HCT116 (cell line): ENCODE measurements at places on chromosomes 5 and 9.
A peak's percentile ranks its signal among the peaks of the same experiment; 100 is the strongest.

DNA sequence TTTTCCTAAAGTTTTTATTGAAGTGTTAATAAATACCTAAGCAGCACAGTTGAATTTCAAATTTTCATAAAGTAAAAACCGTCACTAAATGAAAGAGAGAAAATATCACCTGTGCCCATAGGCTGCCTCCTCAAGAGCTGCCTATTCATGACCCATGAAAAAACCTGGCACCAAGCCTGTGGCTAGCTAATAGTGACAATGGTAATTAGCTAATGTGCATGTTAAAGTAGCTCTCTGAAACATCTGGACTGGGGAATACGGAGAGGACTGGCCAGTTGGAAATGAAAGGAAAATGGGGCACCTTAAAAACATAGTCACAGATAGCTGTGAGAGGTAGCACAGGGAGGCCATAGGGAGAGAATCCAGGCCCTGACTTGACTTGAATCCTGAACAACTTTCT, 5.4 kb upstream of the GNE start:
- no peak for DNase-seq

GRCh38 chr9:12689233-12689632, 4.0 kb upstream of the TYRP1 start:
- DNase-seq, result no peak

GRCh38 chr9:78585909-78586308, 289.0 kb downstream of the PSAT1 start:
- DNase-seq, result no peak

GRCh38 chr9:76580820-76581219, 121.8 kb downstream of the GCNT1 start:
- no peak for DNase-seq

DNA sequence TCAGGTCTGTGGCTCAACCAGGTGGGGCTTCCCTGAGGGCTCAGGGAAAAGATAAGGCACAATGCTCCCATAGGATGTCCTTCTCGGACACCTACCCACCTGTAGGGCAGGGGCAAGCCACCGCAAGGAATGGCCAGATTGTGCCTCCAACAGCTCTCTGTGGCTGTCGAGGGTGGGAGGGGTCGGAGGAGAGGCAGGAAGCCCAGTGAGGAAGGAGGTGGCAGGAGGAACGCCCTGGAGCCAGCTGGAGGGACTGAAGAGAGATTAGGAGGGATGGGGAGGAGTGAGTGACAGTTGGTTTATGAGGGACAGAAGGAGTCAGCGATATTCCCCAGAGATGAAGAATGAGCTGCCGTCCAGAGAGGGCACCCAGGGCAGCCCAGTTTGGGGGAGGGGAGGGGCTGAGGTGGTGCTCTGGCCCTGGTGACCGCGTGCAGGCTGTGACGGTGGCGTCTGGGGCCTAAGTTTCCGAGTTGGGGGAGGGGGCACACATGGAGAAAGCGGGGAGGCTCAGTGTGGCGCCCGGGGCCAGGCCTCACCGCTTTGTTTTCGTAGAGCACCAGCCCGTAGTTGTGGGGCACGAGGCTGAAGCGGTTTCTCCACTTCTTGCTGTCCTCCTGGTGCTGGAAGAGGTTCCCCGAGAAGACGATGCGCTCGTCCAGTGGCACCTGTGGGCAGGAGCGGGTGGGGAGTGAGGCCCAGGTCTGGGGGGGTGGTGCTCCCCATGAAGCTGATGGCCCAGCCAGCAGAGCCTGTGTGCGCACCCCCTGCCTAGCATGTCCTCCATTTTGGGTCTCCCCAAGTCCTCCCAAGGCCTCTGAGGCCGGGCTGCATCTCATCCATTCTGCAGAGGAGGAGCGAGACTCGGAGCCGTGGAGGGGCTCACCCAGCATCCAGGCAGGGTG, 75.6 kb downstream of the LRSAM1 start:
- DNase-seq, result no peak

DNA sequence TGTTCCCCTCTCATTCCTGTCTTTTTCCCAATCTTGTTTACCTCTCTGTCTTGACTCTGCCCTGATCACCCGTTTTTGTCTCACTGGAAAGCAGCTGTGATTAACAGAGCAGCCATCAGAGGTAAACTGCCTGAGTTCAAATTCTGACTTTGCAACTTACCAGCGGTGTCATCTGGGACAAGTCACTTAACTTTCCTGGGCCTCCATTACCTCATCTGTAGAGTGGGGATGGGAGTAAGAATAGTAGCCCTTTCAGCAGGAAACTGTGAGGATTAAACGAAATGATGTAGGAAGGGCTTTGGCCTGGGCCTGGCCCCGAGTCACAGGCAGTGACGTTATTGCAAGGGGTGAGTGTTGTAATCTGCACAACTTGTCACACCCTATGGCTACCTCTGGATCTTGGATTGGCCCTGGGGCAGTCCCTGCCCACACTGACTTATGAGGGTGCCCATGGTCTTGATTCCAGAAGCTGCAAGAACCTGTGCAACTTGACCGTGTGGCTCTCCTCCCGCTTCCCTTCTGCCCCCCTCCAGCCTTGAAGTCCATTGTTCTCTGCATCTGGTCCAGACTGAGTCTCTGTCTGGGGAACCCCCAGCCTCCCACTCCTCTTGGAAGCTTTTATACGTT, 657 bp upstream of the PCDH12 start:
- no peak for DNase-seq

DNA sequence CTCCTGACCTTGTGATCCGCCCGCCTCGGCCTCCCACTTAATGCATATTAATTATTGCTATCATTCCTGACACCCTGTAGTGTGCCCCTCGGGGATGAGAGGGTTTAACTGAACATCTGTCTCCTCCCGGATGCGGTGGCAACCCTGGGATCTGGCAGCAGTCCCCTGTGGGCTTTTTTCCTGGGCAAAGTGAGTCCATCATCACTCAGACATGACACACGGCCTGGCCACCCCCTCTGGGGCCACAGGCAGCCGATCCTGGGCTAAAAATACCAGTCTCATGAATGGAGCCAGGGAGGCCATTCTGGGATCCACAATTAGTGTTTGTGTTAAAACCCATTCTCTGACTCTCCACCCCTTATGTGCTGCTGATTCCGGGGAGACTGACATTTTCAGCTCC, 161.2 kb downstream of the RGS3 start:
- DNase-seq, result no peak

DNA sequence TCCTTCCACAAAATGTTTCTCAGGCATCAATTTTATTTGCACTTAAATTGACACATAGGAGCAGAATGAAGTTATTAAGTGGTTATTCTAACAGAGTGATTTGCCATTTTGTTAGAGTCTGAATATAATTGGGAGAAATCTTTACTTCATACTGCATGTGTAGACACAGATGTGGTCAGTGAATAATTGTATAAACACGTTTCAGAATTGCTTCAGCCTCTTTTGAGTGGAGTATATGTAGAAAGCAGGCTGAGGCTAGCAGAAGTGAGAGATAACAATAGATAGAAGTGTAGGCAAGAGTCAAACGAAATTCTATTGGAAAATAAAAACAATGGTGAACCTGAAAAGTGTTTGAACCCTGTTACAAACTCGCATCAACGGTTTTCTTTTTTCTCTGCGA, 270.7 kb downstream of the TMEM167A start:
- no peak for DNase-seq

- no peak for DNase-seq
These were observed 5.6 kb upstream of the C5 start for GRCh38 chr9:121055642-121056143.

GRCh38 chr5:96123418-96123817, 161.8 kb upstream of the ELL2 start:
- DNase-seq, result no peak

GRCh38 chr5:95733107-95733665, 2.0 kb downstream of the RHOBTB3 start:
- DNase-seq, result no peak

GRCh38 chr9:101443364-101443771, 7.8 kb upstream of the ALDOB start:
- no peak for DNase-seq

GRCh38 chr5:8350644-8351339, 481.8 kb downstream of the MTRR start:
- DNase-seq, result no peak

DNA sequence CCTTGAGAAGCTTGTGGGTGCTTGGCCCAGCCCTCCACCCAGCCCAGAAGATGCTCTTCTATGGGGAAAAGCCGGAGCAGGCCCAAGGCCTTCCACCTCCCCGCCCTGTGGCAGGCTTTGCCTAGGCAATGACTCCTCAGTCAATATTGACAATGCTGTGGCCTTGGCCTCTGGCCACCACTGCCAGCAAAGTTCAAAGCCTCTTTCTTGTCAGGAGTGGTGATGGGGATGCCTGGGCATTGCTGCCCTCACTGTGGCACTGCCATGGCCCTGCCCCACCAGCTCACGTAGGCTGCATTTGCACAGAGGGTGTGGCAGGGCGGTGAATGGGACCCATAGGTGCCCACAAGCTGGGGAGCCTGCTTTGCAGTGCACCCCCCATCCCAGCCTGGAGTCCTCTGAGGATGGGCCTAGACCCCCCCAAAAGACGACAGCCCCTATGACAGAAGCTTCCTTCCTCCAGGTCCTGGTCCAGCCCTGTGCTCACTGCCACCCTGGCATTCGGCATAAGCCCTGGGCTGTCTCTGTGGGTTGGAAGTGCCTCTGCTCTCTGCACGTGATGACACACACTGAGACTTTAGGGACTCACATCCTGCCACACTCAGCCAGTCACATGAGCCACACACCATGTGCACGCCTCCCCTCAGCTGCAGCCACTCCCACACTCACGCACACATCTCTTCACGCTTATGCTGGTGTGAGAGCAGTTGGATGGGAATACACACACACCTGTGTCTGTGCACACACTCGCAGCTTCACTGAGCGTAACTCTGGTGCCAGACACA, 31.1 kb downstream of the MORN5 start:
- no peak for DNase-seq

- no peak for DNase-seq
These were observed 27.4 kb downstream of the BARHL1 start for GRCh38 chr9:132609829-132610228.

GRCh38 chr5:378301-378891, 56.9 kb downstream of the AHRR start:
- DNase-seq, result no peak

- DNase-seq, result no peak
These were observed 35.0 kb downstream of the TGFBR1 start for GRCh38 chr9:99139868-99140267.

GRCh38 chr9:107046692-107047091, 183.7 kb downstream of the ZNF462 start:
- no peak for DNase-seq

DNA sequence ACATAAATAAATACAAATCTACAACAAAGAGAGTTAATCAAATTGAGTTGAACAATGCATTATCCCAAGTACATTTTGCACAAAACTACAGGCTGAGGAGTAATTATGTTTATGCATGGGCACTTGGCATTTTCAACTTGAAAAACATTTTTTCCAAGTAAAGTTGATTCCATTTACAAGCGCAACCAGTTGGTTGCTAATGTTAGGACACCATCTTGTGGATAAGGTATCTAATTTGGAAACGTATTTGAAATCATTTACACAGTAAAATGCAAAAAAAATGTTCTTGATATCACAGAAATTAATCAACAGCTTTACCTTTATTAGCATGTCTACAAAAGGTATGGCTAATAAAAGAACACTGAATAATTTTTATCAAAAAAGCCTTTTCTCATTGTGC, 18.8 kb downstream of the FTMT start:
- DNase-seq, result peak; percentile 4

DNA sequence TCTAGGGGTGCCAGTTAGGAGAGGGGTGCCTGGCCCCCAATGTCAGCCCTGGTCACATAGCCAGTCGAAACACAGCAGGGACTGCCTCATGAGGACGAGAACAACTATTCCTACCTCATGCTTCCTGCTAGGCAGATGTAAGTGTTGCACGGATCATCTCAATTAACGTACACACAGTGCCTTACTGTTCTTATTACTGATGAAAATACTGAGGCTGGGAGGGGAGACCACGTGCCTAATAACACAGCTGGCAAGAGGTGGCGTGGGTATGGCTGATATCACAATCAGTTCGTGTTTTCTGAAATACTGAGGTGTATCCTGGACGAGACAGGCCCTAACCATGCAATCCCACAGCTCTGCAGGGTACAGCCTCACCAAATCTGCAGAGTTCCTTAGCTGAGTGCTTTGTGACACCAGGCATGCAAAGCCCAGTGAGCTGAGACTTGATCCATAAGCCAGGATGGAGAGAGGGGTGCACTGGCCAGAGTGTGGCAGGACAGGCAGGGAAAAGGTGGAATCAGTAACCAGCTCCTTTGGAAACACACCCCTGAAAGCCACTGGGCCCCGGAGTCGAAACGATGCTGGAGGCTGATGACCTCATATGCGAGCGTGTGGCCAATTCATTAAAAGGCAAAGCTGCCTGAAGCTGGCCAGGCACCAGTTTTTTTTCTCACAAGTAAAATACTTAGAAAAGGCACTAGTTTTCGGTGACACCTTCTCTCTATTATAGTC, 63.9 kb downstream of the PRRT1B start:
- no peak for DNase-seq

- DNase-seq, result no peak
These were observed 20.6 kb downstream of the TCOF1 start for GRCh38 chr5:150377964-150378694.

- no peak for DNase-seq
These were observed 179.0 kb upstream of the SGCD start for GRCh38 chr5:156147944-156148285.

DNA sequence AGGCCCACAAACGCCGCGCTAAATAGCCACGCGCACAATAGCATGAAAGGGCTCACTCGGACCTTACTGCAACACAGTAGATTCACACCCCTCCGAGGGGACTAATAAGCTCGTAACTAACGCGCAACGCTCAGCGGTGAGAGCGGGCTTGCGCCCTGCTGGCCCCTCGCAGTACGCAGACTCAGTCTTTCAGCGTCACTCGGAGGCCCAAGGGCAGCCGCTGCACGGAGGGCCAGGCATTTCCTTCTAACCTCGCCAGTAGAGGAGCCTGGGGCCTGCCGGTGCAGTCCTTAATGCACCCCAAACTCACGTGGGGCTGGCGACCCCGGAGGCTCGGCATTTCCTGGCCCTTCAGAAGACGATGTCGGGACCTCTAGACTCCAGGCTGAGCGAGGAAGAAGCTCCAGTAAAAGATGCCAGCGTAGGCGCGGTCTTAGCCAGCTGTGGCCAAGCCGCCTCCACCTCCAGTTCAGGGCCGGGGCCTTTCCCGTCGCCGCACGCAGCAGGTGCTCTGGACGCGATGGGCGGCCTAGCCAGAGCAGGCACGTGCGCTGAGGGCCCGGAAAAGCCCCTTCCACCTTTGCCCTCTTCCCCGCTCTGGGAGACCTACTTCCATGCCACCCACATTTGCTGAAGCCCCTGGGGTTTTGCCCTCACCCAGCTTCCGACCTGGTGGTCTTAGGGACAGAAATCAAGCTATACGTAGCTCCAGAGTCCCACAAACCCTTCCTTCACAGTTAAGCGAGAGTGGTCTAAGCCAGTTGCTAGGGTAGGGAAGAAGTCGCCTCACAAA, 38.3 kb upstream of the TIFAB start:
- DNase-seq, result no peak

GRCh38 chr5:84301535-84301934, 83.1 kb downstream of the EDIL3 start:
- DNase-seq, result no peak

DNA sequence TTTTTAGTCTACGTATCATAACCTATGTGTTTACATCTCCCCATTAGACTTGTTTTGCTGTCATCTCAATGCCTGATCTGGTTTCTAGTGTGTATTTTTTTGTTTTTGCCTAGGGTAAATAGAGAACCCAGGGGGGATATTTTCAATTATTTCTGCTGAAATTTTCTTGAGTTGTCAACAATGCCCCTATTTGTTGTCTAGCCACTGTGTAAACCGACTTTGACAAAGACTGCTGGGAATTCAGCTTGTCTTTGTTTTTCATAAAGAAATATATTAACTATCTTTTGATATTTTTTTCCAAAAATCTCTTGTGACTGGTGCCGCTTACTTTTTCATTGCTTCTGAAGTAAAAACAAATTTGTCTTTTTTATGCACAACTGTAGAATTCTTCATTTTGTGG, 28.1 kb downstream of the MACIR start:
- DNase-seq, result no peak
